ENCODE measurements at places on chromosomes 6 and 20.

- DNase-seq: peak; percentile 83
Measured at GRCh38 chr20:50987493-50988210, 29.0 kb downstream of the MOCS3 start.

DNA sequence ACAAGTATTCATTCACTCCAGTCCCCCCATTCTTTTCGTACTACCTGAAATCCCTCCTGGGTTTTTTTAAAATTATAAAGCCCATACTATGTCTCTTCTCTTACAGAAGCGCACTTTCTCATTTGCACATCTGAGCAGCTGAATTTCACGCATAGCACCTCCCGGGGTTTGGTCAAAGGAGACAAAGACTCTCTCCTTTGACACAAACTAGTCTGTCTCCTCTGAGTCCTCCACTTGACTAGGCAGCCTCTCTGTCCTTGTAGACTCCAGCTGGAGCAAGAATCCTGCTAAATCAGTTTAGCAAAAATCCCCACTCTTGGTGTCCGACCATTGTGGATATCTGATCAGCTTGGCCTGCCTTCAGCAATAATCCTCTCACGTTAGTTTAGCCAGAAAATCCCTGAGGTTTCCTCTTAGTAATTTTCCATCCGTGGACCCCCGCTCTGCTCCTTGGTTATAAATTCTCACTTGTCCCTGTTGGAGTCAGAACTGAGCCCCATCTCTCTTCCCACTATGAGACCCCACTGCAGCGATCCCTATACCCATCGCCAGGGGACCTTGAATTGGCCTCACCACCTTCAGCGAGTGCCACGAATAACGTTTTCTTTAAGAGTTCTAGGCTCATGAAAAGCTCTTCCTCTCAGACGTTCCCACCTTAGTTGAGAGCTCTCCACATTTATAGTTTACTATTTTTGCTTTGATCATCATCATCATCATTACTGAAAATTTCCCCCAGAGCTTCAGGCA, 29.0 kb downstream of the PDYN start:
- no peak for DNase-seq

- DNase-seq: no peak
Measured at GRCh38 chr6:149831308-149831820, 32.8 kb downstream of the LRP11 start.

- DNase-seq: no peak
Measured at GRCh38 chr6:52364480-52365166, 2.7 kb downstream of the PAQR8 start.

- no peak for DNase-seq
Measured at GRCh38 chr20:23214903-23215302, 128.8 kb upstream of the CD93 start.

- no peak for DNase-seq
Measured at GRCh38 chr6:40490508-40490907, 96.7 kb downstream of the LRFN2 start.

DNA sequence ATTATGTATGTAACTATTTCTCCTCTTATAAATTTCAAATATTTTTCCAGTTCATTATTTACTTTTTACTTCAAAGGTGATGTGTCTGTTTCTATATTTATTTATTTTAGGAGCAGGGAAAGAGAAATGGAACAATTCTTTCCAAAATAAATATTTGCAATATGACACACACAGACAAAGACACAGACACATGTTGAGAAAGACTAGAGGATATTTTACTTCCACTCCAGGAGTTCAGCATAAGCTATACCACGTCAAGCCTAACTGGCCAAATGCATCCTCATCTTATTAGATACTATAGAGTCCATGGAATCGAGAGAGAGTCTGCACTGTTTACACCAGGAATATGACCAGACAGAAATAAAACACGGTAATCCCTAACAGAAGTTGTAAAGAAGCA, 13.3 kb downstream of the RALGAPA2 start:
- DNase-seq: peak; percentile 17

GRCh38 chr6:52522151-52522626, 54.7 kb downstream of the TRAM2 start:
- no peak for DNase-seq

DNA sequence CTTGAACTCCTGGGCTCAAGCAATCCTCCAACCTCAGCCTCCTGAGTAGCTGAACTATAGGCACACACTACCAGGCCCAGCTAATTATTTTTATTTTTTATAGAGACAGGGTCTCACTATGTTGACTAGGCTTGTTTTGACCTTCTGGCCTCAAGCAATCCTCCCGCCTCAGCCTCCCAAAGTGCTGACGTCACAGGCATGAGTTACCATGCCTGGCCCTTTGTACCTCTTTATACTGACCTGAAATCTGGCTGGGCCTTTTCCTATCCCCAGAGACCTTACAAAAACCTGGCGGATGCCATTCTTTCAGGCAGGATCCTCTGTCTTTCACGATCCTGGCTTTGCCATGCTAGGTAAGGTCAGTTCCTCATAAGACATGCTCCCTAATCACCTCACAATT, 11.5 kb downstream of the WFDC3 start:
- DNase-seq: no peak

DNA sequence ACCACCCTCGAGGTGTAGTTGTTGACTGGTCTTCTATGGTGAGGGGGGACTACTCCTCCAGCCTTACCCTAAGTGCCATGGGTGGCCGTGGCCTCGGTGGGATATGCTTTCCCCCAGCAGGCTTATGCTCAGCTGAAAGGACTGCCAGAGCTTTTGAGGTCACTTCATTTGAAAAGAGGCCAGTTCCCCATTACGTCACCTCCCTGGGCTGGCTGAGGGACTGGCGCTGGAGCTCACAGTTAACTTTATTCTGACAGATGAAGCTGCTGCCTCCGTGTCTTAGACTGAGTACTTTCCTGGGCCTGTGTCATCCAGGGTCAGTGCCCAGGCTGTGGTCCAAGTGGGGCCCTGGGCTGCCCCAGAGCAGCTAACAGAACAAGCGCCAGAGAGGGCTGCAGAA, 42.8 kb upstream of the PCMTD2 start:
- no peak for DNase-seq

DNA sequence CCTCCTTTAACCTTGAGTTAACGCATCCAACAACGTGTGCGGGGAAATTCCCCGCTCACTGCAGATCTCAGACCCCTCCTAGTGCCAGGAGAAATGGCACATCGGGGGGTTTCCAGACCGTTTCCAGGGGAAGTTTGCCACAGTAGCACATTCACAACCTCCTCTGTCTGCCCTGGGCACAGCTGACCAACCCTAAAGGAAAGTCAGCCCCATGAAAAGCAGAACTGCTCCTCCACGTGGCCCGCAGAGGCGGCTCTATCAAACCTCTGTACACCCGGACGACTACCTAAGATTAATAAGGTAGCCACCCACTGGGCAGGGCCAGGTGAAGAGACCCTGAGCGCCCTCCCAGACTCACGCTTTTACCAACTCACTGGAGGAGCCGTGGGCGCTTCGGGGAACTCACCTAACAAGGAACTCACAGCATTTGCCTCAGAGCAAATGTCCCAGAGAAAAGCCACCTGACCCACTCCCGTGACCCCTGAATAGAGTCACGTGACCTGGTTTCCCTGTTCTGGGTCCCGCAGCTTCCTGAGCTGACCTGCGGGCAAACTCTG, 93.1 kb downstream of the PRND start:
- DNase-seq: no peak

DNA sequence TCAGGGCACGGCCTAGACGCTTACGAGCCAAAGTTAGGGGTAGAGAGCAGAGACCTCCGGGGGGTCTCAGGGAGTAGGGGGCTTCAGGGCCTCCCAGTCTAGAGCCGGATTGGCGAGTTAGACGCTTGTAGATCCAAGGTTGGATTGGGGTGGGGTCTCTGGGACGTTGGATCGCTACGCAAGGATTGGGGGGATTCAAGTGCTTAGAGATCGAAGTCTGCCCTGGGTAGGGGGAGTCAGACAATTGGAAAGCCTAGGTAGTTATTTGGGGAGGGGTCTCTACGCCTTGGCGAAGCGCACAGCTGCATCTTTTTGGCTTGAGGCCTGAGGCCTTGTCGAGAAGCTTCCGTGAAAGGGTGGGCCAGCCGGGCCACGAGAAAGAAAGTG, 469 bp downstream of the STX16 start:
- DNase-seq: no peak

DNA sequence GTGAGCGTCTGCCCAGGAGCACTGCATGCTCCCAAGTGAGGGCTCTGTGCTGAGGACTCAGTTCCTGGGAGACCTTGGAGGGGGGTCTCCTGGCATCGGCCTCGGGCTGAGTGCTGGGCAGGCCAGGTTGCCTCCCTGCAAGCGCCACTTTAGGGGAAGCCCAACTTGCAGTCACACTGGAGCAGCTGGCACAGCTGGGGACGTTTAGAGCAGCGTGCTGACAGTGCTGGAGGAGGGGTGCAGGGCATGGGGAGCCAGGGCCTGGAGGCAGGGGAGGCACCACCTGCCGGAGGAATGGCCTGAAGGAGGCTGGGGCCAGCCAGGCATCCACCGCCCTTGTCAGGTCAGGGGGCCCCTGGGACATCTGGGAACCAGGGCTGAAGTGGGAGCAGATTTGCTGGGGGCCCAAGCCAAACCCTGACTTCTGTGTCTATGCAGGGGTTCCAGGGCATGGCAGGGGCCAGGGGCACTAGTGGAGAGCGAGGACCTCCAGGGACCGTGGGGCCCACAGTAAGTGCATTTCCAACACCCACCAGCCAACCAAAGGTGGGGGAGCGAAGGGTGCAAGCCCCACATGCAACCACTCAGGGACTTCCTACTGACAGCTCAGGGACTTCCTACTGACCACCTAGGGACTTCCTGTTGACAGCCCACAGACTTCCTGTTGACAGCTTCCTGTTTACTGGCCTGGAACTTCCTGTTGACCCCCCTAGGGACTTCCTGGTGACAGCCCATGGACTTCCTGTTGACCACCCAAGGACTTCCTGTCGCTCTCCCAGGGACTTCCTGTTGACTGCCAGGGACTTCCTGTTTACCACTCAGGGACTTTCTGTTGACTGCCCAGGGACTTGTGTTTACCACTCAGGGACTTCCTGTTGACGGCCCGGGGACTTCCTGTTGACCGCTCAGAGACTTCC, 33.6 kb downstream of the COL20A1 start:
- DNase-seq: no peak

GRCh38 chr6:106556368-106556960, 72.8 kb downstream of the RTN4IP1 start:
- no peak for DNase-seq

DNA sequence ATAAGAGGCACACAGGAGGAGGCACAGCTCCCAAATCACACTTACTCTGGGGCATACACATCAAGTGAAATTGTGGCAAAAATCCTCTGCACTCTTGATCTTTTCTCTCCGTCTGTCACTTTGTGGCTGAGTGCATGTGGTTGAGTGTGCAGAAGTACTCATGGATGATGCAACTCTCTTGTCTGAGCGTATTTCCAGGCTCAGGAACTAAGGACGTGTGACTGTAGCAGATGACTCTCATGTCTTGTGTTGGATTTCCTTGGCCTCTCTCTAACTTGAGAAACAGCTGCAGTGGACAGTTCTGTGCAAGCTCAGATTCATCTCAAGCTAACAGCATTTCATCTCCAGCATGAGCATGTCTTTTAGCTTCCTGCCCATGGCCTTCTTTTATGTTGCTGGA, 245.4 kb upstream of the FLRT3 start:
- DNase-seq: no peak

DNA sequence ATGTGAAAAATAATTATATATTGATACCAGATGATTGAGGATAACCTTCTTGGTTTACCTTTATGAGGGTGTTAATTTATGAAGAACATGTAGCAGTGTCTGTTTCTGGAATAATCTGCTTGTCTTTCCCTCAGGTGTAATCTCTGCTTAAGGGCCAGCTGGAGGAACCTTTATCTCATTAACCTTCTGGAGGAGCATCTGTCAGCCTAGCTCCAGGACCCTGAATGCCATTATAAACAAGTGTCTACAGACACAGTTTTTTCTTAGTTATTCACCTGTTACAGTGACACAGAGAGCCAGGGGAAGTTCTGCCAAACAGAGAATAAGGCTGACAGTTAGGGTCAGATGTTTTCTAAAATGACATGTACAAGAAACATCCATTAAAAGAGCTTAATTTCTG, at the start of gene IMPG1:
Gene IMPG1, minus strand, starts transcription at position 101 of the 400 bp plus-strand sequence. CDS start 174 bp downstream, outside the sequence.
- no peak for DNase-seq

DNA sequence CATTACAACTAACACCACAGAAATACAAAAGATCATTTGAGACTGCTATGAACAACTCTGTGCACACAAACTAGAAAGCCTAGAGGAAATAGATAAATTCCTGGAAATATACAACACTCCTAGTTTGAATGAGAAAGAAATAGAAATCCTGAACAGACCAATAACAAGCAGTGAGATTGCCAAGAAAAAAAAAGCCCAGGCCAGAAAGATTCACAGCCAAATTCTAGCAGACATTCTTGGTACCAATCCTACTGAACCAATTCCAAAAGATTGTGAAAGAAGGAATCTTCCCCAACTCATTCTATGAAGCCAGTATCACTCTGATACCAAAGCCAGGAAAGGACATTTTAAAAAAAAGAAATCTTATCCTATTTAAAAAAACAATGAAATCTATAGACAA, 7.0 kb upstream of the CDK19 start:
- DNase-seq: no peak

- DNase-seq: no peak
Measured at GRCh38 chr20:59589086-59589684, 15.2 kb upstream of the PHACTR3 start.

- DNase-seq: no peak
Measured at GRCh38 chr6:1797801-1798200, 188.1 kb downstream of the FOXC1 start.

DNA sequence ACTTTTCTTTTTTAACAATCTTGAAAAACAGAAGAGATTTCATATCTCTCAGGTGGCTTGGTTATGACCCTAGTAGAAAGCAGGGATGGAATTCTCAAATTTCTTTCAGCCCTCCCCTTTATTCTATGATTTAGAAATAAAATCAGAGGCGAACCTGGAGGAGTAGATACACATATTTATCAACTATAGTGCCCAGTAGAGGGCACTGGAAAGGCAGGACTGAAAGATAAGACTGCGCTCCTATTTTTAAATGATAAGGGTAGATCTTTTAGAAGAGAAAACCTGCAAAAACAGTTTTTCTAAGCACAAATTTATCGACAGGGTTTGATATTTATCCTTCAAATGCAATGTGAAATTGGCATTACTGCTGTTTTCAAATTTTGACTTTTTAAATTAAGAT, 1296.6 kb downstream of the EPHA7 start:
- DNase-seq: peak; percentile 18

DNA sequence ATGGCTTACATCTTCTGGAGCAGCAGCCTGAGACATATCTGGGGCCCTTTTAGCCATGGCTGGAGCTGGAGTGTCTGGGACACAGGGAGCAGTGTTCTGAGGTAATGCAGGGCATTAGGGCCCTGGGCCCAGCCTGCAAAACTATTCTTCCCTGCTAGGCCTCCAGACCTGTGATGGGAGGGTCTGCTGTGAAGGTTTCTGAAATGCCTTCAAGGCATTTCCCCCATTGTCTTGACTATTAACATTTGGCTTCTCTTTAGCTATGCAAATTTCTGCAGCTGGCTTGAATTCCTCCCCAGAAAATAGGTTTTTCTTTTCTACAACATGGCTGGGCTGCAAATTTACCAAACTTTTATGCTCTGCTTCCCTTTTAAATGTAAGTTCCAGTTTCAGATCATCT, 61.5 kb downstream of the EDN1 start:
- DNase-seq: no peak

- no peak for DNase-seq
Measured at GRCh38 chr20:8346700-8347270, 214.7 kb downstream of the PLCB1 start.

- DNase-seq: no peak
Measured at GRCh38 chr6:100506651-100507050, 41.9 kb upstream of the SIM1 start.
